ENCODE measurements at places on chromosomes 5 and 9.

DNA sequence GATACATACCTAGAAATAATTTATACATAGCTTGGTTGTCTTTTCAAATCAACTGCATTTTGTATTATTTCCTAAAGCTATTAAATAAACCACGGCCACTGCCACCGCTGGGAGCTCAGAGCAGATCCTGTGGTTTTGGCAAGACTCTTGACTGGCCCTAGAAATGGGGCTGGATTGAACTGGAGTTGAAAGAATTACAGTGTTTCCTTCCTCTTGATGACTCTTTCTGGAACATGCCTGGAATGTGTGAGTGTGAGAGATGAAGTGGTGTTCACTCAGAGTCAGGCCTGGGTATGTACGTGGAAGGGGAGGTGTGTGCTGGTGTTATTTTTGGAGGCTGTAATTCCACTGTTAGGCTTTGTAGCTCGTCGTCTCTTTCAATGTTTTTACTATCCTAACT, 45.9 kb downstream of the TEK start:
- no peak for DNase-seq

- DNase-seq: peak; percentile 56
Measured at GRCh38 chr5:56640763-56641406, 174.5 kb upstream of the MAP3K1 start.

- no peak for DNase-seq
Measured at GRCh38 chr5:72501488-72501887, 5.7 kb downstream of the ZNF366 start.

GRCh38 chr9:108282872-108283271, 572.9 kb downstream of the ACTL7B start:
- DNase-seq: no peak

- no peak for DNase-seq
Measured at GRCh38 chr5:8058616-8059190, 189.8 kb downstream of the MTRR start.

DNA sequence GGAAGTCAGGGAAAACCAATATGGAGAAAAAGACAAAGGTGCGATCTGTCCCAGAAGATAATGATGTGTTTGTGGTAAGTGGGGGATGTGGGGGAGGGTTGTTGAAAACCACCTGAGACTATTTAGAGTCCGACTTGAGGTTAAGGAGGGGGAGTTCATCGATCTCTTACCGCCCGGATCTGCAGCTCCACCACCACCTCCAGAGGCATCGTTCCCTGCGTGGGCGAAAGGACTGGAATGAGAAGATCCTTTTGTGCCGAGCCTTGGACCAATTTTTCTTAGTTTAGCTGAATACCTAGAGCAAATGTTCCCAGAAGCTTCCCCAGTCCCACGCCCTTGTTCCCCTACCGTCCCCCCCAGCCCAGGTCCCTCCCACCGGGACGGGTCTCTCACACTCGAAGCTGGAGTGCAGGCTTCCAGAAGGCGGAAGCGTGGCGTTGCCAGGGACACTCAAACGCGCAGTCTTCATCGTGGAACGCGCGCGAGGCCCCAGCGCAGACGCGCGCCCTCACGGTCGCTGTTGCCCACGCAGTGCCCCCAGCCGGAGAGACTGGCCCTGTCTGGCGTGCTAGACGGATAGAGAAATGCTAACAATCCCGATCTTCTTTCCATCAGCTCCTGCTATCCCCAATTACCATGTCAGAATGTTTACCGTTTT, at the start of gene SPATA6L:
SPATA6L (minus strand) TSS at position 439 of the 658 bp plus-strand sequence; CDS start at position 209, 230 bp downstream.
- DNase-seq: peak; percentile 56

- DNase-seq: no peak
Measured at GRCh38 chr5:63131626-63132285, 553.1 kb downstream of the LRRC70 start.

DNA sequence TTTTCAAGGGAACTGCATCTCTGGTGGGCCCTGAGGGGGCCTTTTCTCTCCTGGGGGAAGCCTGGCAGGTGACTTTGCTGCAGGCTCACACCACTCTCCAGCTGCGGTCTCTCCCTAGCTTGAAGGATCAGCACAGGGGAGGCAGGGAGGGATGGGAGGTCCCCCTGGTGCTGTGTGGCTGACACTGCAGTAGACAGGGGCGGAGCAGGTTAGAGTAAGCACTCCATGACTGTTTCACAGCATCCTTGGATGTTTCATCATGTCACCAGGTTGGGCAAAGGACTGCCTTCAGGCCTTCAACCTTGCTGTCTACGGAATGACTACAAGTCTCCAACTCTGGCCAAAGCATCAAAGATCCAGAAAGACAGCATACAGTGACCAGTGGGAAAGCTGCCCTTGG, 470.7 kb downstream of the CDK5RAP2 start:
- no peak for DNase-seq

DNA sequence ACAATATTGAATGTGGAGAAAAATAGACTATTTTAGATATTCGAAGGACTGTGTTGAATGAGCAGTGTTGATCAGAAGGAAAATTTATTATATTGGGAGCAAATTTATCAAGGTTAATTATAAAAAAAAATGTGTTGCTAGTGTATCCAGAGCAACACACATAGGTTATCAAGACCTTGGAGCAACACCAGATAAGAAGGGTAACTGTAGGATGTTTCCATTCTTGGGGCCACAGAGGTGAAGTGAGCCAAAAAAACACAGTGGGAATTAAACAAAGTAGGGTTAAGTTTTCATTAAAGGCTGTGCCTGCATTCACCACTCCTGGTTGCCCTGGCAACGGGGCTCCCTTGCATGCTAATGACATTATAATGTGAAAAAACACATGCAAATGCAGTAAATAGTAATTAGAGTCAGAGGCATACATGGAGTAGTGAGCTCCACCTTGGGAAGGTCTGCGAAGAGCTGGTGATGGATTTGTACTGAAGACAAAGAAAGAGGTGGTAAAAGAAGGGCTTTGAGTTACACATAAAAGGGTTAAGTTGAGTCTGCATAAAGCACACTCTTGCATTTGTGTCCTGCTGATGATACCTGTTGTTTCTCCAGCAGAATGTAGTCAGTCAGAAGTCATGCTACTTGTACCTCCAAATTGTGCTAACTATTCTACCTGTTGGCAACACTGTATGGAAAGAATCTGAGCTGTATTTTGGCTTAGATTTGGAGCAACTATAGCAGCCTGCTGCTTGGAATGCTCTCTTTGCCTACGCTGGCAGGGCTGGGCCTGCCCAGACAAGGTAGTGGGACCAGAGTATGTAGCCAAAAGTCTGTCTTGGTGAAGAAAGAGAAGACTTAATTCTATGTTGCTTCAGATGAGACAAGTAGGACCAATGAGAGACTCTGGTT, 59.6 kb downstream of the ATG10 start:
- DNase-seq: no peak

DNA sequence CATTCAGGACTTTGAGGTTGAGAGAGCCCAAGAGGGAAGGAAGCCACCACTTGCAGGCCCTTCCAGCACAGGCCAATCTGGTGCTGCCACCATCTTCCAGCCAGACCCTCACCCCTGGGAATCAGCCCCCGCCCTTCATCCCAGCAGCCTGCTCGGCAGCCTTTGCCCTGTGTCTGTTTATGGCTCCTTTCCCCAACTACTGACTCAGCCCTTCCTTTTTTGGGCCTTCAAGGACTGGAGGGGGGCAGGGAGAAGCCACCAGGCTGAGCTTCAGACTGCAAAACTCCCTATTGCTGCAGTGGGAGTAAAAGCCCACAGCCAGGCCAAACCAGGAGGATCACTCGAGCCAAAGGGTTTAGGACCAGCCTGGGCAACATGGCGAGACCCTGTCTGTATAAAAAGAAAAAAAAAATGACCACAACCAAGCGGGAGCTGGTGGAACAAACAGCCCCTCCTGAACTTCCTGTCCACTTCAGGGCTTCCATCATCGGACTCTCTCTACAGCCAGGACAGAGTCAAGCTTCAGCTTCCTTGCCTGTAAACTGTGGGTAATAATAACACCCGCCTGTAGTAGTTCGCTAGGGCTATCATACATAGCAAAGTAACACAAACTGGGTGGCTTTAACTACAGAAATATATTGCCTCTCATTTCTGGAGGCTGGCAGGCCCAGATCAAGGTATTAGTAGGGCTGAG, 85.9 kb upstream of the IL17B start:
- DNase-seq: no peak

GRCh38 chr5:21085791-21086190, 1097.8 kb upstream of the CDH18 start:
- DNase-seq: no peak

DNA sequence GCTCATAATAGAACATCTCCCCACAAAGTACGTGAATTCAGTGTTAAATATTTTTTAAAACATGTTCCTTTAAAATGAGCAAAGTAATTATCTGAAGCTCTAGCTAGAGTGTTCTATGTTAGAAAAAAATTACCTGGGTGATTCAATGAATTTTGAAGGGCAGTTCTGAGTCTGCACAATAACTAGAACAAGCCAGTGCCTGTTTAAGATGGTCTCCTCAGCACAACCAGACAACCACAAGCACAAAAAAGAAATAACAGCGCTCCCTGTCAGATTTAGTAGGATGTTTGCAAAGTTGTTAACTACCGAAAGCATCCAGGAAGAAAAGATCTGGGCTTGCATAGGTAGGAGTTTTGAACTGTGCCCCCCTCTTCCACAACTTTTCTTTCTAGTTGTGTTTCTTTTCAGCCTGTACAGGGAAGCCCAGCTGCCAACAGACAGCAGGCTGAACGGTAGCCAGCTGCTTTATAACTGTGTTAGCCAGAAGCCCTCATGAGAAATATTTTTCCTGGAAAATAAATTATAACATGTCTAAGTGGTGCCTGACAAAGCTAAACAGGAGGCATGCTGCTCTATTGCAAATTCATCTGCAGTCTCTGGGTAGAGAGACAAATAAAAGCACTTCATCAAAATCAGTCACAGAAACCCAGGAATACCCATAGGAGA, 1026.9 kb downstream of the MAT2B start:
- DNase-seq: no peak

DNA sequence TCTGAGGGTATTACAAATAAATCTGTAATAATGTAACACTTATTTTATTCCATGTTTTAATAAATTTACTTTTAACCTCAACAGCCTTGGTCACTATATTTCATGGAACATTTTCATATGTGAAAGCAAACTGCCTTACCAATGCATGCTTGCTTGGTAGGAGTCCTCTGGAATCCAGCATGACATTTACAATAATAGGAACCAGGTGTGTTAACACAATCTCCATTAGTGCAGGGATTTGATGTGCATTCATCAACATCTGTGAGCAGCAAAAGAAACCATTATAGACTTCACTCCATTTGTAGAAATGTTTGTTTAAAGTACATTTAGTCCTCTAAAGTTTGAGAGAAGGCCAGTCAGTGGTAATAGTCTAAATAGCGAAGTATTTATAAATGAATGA, 159.4 kb downstream of the FBN2 start:
- no peak for DNase-seq

GRCh38 chr9:123353984-123354591, 1.9 kb upstream of the CRB2 start:
- peak; percentile 64 for DNase-seq

GRCh38 chr9:93097511-93098201, 1.6 kb downstream of the CARD19 start:
- DNase-seq: no peak

DNA sequence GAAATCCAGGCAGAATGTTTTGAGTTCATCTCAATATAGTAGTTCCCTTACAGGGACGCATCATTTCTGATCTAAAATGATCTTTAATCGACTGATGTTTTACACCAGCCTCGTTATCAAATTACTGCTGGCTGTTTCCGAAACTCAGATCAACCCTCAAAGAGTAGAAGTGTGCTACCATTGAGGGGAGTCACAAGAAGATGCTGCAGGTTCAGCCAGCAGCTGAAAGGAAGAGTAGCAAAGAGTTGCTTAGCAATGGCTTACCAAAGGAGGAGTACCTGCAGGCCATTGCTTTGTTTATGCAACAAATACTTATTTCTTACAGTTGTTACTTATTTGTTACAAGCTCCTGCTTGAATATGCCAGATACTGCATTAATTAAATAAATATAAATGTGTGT, 144.1 kb downstream of the EBF1 start:
- DNase-seq: no peak

DNA sequence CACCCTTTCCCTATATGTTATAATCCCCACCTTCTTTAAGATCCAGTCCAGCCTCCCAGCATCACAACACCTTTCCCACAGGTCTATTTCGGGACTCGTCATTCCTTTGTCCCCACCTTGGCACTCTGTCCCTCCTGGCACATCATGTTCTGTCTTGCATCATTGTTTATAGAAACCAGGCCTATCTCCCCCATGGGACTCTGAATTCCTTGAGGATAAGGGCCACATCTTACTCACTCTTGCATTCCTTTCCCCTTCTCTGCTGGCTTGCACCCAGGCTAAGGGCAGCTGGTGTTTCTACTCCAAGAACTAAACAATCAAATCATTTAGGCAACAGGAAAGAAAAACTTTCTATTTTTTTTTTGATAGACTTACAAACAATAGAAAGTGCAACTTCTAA, 205.7 kb downstream of the AGTPBP1 start:
- no peak for DNase-seq

DNA sequence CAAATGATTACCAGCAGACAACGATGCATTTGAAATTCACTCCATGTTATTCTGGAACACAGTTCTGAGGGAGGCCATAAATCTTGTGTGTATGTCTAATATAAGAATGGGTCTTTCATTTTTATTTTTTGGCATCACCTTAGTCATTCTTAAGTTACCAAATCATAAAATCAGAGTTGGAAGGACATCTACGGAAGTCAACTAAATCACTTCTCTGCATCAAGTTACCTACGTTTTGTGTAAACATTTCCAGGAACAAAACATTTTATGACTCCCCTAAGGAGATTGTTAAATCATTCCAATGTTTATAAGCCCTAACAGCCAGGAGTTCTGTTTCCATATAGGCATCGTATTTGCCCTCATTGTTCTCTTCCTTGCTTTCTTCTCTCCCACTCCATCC, 378.2 kb downstream of the FAM170A start:
- no peak for DNase-seq

DNA sequence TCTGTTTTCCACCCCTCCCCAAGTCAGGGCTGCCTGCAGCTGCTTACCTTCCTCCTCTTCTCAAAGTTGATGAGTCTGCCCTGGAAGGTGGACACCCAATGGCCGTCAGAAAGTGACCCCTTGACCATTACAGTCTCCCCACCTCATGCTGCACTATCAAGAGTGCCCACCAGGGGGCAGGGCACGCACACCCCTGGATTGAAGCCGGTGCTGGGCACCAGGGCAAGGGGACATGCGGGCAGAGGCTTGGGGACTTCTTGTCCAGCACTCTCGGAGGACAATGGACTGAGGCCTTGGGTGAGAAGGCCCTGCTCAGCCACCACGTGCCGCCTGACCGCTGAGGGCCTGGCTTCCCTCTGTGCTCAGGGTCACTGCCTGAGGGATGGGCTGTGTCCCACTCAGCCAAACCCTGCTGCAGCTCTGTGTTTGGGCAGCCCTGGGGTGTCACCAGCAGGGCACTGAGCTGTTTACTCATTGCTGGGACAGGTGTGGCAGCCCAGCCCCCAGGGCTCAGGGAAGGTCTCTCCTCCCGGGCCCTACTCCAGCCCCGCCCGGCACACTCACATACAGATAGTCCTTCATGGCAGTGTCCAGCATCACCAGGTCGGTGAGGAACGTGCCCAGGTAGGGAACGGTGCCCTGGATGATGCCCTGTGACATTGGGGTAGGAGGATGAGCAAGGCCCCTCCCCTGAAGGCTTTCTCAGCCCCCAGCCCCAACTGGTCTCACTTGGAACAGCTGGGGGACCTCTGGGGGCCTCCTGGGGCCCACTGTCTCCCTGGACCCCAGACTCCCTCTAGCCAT, 17.7 kb downstream of the RALGDS start:
- peak; percentile 70 for DNase-seq
